ENCODE measurements at places on chromosomes 1 and 21. TPM values are rescaled to one million over a fixed set of nuclear protein-coding genes. Genes with fewer than 3 reads are reported as not detected.

DNA sequence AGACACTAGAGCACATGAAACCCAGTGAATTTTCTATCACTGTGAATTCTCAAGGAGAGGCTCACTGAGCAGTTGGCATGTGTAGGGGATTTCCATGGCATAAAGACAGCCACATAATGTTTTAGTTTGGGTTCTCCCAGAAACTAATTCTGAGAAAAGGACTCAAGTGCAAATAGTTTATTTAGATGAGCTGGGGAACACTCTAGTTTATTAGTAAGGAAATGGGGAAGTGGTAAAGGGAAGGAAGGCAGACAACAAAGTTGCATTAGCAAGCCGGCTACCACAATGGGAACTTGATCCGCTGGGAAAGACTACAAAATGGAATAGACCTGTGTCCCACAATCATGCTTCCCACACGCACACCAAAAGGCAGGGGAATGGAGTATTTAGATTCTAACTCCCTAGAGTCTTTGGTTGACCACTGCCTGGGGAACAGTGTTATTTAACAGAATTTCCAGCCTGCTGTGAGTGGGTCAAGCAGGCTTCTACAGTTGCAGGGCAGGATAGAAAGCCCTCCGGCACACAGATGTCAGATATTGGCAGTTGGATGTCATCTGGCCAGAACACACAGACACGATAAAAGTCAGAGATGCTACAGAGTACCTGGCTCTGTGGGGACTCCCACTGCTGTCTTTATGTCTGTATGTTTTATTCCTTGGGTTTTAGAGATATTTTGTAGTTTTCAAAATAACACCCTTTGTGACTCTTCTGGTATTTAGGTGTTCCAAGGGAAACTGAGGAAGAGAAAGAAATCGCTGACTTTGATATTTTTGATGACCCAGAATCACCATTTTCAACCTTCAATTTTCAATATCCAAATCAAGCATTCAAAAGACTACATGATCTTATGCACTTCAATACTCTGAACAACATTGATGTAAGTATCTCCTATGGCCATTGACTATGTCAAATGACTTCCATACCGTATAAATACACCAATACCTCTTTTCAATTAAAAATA lies 150.1 kb downstream of the PLA2G4A start:
- no peak for DNase-seq

DNA sequence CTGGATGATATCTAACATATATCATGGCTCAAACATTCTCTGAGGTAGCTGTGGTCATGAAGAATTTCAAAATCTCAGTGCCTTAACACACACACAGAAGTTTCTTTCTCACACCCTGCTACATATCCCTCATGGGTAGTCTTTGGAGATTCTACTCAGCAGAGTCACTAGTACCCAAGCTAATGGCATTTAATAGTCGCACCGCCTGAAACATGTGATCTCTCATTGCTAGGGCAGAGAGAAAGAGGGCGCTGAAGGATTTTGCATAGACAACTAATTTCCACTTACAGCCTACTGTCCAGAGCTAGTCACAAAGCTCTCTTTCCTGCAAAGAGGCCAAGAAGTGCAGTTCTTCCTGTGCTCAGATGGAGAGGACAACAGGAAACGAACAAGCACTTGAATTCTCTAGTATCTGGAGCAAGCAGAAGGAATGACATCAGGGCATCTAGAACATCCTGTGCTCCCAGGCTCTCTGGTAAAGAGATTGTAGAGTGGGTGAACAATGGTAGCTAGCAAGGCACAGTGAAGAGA lies 183.4 kb upstream of the PTBP2 start:
- DNase-seq: no peak

DNA sequence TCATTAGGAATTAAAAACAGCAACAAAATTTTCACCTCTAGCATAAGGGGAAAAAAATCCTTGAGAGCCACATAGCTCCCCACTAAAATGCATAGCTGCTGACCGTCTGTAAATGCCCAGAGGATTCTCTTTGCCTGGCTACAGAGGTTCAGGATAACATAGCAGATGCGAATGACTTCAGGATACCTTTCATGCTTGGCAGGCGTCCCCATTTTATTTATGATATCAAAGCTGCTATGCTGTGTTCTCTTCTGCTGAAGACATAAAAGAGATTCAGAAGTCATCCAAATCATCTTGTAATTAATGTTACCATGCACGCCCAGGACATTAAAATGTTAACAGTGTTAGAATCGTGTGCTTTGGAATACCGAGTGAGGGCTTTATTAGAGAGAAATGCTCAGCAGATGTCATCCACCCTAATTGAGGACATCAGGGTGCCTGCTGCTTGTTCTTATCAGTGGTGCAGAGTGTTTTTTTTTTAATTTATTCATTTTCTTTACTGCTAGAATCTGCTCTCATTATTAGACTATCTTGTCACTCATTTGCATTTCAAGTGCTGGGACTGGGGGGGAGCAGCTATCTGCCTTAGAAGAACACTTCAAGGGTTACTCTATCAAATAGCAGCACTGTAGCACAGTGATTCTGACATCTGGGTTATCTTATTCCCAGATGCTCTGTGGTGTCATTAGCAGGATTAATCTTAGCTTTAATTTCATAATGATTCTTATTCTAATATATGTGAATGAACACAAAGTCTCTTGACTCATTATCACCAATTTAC lies 139.5 kb downstream of the ZNF326 start:
- DNase-seq: no peak

GRCh38 chr1:84247425-84248220 lies 53.9 kb upstream of the SAMD13 start:
- no peak for DNase-seq

- no peak for DNase-seq
These were observed 1.5 kb upstream of the CNN3 start for GRCh38 chr1:94928293-94928939.

DNA sequence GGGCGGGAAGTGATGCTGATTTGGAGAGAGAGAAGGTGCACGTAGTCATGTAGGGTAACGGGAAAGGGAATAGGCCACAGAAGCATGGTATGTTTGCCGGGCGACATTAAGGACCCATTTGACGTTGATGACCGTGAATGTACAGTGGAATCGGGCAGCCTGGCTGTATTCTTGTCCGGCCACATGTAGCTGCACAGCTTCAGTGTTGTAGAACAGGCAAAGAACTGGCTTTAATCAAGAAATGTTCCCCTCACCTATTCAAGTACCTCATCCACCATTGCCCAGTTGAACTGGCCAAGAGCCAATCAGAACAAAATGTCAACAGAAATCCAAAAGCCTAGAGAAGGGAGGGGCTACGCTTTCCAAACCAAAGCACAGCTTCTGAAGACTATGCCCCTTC lies 104.8 kb downstream of the DHRS3 start:
- DNase-seq: no peak

DNA sequence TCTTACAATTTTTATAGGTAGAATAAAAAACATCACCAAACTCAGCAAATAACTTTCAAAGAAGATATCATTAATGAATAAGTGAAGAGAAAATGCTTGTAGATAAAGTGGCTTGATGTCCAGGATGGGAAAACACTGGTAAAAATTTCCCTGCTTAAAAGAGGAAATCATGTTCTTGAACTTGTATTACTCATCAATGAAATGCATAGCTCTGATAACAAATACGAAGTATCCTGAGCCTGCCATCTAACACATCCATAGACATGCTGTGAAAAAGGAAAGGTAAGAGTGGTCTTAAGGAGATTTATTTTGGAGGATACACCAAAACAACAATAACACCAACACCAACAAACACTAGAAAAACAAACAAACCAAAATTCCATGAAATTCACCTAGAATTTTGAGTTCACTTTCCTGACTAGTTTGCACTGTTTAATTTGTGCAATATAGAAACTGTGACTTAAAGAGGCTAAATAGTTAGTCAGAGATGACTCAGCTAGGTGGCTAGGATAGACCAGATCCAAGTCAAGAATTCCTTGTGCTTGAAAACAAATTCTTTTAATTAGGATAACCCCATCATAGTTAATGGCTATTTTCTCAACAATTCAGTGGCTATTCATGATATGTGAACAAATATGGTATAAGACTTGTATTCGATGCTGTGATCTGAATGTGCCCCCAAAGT lies 179.8 kb upstream of the KCNK2 start:
- no peak for DNase-seq

CHIA gene
- not detected for total RNA-seq

- no peak for DNase-seq
These were observed 3.7 kb upstream of the SAMD11 start for GRCh38 chr1:920010-920409.

DNA sequence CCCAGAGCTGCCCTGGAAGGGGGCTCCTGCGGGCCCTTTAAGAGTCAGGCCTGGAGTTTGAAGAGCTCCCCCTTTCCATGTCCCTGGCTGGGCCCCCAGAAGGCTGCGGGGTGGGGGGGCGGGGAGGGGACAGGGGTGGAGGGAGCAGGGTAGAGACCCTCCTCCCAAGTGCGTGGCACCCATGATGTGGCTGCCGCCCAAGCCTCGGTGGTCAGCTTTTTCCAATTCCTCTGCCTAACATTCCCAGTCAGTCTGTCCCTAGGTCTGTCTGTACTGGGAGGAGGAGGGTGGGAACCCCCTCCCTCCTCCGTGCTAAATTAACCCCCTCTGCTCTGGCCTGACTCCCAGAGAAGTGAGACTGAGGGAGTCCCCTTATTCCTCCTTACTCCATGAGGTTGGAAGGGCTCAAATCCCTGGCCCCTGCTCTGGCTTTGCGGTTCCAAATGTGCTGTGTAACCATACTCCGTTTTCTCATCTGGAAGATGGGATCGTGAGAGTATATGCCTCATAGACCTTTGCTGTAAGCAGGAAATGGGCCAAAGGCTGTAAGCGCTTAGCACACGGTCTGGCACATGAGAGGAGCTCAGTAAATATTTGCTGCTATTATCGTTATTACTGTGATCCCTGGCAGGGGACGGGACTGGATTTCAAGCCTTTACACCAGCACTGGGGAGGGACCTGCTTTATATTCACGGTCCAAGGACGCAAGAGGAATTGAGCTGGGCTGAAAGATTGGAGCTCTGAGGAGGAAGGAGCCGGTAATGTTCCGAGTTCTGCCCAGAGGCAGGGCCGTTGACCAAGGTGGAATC lies 658 bp upstream of the COL16A1 start:
- DNase-seq: no peak

- no peak for DNase-seq
These were observed 8.5 kb upstream of the SYPL2 start for GRCh38 chr1:109457819-109458218.
